ENCODE measurements at places on chromosomes 7 and 10.

DNA sequence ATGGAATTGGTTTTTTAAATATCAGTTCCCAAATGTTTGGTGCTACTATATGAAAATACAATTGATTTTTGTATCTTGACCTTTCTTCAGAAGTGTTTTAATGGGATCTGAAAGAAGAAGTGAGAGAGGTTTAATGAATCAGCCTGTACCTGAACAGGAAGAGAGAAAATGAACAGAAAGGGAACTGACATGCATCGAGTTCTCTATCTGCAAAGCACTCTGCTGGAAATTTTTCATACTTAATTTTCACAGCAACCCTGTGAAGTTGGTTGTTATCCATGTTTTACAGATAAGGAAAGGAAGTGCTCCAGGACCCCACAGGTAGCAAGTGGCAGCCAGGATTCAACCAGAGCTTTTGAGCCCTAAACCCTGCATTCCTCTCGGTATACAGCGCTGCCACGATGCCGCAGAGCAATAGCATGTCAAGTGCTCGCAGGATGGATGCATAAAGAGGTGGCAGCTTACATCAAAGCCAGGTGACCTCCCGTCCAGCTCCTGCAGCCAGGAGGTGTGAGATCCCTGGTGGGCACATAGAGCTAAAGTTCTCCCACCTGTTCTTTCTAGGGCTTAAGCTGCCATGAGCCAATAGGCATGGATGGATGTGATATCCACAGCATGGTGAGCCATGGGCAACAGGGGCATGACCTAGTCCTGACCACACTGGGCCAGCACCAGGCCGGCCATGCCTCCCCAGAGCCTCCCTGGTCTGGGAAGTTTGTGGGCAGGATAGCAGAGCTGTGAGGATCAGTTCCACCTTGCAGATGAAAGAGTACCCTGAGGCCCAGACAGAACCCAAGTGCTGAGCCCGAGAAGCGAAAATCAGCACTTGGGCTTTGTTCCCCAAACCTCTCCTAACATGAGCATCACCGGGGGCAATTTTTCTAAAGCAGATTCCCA lies 57.2 kb downstream of the CALML3 start:
- DNase-seq = no peak

DNA sequence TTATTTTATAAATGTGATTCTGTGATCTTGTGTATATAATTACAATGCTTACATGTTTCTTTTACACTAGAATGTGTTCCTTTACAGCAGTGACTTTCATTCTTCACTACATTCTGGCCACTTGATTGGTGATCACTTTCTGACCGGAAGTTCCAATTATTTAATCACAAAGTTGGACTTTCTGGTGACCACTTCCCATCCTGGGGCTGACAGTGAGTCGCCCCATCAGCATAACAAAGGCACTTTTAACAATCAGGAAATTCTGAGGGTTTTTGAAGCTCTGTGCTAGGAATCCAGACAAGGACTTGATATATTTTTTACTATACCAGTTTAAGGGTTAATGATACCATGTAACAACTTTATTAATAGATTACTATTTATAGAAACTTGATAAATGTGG lies 282.3 kb upstream of the KAT6B start:
- peak; percentile 12 for DNase-seq

DNA sequence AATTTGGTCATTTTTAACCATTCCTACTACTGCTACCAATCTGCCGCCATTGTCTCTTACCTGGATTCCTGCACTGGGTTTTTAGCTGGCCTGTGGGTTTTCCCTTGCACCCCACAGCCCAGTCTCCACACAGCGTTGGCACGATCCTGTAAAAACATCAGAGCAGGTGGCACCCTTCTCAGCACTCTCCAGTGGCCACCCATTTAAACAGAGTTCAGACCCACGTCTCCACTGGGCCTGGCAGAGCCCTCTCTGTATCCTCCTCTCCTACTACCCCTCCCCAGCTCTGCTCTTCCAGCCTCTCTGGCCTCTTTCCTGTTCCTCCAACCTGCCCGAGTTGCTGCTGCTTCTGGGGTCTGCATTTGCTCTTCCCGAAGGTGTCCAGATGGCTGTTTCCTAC lies 259.4 kb downstream of the SDK1 start:
- no peak for DNase-seq

DNA sequence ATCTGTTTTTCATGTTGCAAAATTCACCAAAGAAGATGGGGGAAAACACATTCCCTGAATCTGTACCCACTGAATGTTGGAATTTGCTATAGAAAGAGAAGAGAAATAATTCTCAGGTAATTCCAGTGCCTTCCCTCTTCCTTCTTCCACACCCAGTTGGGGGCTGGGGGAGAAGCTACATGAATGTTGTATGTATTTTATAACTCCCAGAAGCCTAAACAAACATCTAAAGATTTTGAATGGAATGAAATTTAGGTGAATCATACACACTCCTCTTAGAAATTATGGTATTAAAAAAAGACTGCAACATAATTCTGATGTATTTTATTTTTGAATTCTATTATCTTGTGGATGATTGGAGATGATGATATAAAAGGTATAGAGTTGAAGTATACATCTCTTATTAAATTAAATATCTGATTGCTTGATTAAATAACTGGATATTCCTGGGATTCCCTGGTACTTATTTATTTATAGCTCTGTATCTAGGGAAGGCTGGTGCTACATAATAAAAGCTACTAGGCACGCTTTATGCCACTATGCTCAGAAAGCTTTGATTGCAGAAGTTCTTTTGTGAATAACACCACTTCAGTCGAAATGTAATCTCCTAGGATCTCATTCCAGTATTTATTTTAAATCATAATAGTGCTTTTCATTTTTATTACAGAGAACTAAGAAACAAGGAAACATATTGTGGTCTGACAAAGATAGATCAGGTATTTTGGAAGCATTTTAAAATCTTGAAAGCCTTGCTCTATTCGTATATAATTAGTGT lies 98.5 kb downstream of the MCU start:
- DNase-seq = no peak

GRCh38 chr7:39838326-39838725 lies 111.7 kb upstream of the CDK13 start:
- peak; percentile 28 for DNase-seq

DNA sequence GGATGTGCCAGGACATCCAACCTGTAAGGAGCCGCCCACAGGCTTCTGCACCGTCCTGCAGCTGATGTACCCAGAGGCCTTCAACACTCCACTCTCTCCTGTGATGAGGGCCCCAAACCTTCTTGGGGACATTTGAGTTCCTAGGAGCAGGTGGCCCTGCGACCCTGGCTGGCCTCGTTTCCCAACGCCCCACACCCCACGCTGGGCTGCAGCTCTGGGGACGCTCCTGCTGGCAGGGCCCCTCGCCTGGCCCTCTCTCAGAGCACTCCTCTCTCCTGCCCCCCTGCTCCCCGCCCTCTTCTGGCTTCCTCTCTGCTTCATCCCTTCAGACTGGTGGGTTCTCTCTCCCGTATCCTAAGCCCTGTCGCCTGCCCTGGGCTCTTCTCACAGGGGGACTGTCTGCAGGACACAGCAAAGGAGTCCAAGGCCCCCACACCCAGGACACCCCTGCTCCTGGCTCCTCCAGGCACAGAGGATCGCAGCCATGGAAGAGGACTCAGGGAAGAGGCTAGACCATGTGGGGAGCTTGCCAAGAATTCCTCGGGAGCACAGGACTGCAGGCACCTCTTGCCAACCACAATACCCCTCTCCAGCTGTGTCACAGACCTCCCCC lies 541.4 kb downstream of the TCERG1L start:
- no peak for DNase-seq

DNA sequence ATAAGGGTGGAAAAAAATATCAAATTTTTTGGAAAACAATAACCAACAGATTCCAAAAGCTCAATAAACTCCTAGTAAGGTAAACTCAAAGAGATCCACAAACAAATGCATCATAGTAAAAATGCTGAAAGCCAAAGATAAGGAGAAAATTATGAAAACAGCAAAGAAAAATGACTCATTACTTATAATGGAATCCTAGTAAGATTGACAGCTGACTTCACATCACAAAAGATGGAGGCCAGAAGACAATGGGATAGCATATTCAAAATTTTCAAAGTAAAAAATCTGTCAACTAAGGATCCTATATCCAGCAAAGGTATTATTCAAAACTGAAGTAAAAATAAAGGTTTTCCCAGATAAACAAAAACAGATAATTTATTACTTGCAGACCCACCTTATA lies 183.4 kb upstream of the VIPR2 start:
- no peak for DNase-seq

DNA sequence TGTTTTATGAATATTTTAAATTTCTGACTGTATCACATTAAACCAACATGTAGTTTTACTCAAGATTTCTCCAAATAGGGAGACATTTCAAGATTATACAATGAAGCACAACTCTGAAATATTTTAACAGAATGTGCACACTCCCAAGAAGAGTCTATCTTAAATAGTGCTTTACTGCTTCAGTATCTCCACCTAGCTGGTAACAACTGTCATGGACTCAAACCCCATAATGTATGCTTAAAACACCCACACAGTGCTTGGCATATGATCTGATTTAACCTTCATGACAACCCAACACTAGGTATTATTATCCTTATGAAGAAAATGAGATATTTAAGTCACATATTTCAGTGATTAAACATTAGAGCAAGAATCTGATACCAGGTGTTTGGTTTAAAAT lies 45.9 kb downstream of the ASZ1 start:
- peak; percentile 16 for DNase-seq

DNA sequence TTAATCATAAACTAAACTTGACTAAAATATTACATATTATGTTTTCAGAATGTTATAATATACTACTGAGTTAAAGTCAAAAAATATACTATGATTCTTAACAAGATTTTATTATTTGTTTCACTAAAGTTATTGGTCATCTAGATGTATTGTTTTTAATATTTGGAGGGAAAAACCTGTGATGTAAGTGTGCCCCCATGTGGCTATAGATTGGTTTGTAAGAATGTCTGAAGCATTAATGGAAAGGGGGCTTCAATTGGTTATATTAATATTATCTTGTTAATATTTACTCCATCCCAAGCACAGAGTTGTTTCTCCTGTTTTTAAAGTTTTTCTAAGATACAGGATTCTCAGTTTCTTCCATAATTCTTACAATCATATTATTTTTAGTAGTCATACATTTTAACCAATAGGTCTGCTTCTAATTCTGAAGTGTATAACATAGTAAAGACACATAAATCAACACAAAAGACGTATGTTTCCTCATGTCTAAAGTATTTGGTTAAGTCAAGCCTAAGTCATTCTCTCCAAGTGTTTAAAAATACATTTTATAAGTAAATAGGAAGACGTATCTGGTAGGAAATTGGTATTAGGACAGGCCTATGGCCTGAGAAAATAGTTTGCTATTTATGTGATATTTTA lies 58.0 kb downstream of the GNAT3 start:
- peak; percentile 49 for DNase-seq

- peak; percentile 43 for DNase-seq
These were observed 380.7 kb upstream of the SHH start for GRCh38 chr7:156192921-156193320.

DNA sequence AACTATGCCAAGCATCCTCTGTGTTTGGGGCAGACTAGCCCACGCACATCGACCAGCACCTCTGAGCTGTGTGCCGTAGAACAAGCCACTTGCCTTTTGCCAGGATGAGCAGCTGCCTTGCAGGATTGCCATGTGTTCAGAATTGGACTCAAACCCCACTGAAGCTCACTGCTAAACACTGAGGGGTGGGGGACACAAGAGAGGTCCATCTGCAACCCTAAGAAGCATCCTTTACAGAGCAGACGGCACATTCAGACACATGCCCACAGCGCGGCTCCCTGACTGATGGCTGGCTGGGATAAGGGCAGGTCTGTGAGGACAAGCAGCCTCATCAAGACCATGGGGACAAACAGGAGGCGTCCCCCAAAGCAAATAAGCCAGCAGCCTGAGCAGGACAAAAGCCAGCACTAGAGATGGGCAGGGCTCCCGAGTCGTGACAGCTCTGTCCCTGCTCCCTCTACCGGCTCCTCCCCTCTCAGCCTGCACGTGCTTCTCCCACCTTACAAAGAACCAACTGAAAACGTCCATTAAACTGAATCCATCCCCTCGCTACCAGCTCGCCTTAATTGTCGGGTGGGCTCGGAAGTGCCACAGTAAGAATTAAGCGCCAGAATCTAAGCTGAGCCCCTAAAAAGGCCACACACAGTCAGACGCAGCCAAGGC lies 114.2 kb downstream of the PRKAG2 start:
- DNase-seq = no peak

- DNase-seq = no peak
These were observed 17.7 kb upstream of the TPK1 start for GRCh38 chr7:144853542-144853941.

DNA sequence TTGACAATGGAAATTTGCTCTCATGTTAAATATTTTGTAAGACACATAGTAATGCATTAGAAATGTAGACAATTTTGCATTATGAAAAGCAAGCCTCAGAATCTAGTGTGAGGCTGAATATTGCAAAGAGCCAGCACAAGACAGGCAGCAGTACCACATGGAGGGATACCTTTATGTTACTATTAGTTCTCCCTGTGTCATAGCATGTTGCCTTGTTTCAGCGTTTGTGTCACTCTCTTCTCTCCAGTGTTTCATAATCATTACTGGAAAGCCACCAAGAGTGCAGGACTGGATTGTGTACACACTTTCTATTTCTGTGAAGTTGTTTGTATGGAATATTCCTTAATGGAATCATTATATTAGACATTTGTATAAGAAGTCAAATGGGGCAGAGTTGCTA lies 8.5 kb downstream of the AHR start:
- DNase-seq = no peak

GRCh38 chr7:52540041-52540440 lies 495.4 kb upstream of the POM121L12 start:
- DNase-seq = peak; percentile 43

GRCh38 chr7:103501206-103501605 lies 55.2 kb upstream of the SLC26A5 start:
- no peak for DNase-seq

- no peak for DNase-seq
These were observed 64.7 kb upstream of the THSD7A start for GRCh38 chr7:11896663-11897062.

DNA sequence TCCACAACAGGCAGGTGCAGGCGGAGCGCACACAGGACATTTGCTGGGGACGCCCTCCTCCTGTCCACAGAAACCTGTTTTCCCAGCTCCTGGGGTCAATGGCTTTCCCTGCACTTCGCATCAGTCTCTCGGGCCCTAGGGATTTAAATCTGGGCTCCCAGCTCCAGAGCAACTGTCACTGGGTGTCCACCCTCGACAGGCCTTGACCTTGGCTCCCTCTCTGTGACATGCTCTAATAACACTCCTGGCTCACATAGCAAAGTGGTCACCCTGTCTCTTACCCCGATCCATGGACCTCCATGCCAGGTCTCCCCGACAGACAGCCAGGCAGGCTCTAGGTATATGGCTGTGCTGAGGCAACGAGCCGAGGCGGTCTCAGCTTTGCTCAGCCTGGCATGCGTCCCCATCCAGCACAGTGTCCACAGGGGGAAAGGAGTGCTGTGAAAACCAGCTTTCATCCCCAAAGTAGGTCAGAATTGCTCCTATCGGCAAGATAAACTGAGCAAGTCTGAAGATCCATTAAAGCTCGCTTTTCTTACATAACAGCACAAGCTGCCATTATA lies 195.6 kb downstream of the TNS3 start:
- no peak for DNase-seq

GRCh38 chr7:28487487-28487886 lies 75.2 kb downstream of the CREB5 start:
- DNase-seq = no peak
